ENCODE measurements at places on chromosomes 1 and 21.

DNA sequence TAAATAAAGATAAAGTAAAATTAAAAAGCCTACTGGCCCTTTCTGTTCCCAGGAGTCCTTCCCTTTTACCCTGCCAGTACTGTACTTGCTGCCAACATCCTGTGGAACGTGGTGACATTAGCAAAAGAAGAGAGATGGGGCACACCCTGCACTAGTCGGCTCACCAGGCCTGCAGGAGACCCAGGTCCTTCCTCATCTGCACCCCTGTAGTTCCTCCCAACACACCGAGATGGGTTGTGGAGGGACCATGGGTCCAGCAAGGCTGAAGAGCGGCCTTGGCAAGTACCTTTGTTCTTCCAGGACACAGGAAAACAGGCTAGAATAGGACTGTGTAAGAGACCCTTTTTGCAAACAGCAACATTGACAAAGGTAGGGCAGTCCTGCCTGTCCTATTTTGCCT, 98.7 kb upstream of the TMPRSS2 start:
- DNase-seq = no peak

- DNase-seq = no peak
These were observed 235.3 kb downstream of the FAF1 start for GRCh38 chr1:50724626-50725286.

- DNase-seq = no peak
These were observed 40.0 kb downstream of the NTPCR start for GRCh38 chr1:232990176-232991128.

GRCh38 chr1:33529957-33530356, 57.5 kb downstream of the ZSCAN20 start:
- DNase-seq = no peak

- no peak for DNase-seq
These were observed 267.0 kb downstream of the DNM3 start for GRCh38 chr1:172108161-172108893.

- no peak for DNase-seq
These were observed 52.0 kb downstream of the ECE1 start for GRCh38 chr1:21238141-21238800.

- DNase-seq = no peak
These were observed 71.0 kb downstream of the DYRK1A start for GRCh38 chr21:37437376-37438080.

- DNase-seq = no peak
These were observed 13.5 kb upstream of the RNF186 start for GRCh38 chr1:19828546-19828945.
